ENCODE measurements at places on chromosomes 6 and 20.

DNA sequence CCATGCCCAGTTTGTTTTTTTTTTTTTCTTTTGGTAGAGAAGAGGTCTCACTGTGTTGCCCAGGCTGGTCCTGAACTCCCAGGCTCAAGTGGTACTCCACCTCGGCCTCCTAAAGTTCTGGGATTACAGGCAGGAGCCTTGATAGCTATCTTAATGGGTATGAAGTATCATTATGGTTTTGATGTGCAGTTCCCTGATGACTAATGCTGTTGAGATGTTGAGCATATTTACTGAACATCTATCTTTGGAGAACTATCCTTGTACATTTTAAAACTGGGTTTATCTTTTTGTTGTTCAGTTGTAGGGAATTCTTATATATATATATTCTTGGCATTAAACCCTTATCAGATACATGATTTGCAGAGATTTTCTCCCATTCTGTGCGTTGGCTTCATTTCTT lies 21.4 kb upstream of the MYL9 start:
- no peak for DNase-seq

- no peak for DNase-seq
Observed at GRCh38 chr20:1370548-1371110, 22.2 kb downstream of the FKBP1A start.

- no peak for DNase-seq
Observed at GRCh38 chr6:48664826-48665225, 553.8 kb upstream of the PTCHD4 start.

- DNase-seq: no peak
Observed at GRCh38 chr6:43222418-43223059, 6.7 kb downstream of the DNPH1 start.

DNA sequence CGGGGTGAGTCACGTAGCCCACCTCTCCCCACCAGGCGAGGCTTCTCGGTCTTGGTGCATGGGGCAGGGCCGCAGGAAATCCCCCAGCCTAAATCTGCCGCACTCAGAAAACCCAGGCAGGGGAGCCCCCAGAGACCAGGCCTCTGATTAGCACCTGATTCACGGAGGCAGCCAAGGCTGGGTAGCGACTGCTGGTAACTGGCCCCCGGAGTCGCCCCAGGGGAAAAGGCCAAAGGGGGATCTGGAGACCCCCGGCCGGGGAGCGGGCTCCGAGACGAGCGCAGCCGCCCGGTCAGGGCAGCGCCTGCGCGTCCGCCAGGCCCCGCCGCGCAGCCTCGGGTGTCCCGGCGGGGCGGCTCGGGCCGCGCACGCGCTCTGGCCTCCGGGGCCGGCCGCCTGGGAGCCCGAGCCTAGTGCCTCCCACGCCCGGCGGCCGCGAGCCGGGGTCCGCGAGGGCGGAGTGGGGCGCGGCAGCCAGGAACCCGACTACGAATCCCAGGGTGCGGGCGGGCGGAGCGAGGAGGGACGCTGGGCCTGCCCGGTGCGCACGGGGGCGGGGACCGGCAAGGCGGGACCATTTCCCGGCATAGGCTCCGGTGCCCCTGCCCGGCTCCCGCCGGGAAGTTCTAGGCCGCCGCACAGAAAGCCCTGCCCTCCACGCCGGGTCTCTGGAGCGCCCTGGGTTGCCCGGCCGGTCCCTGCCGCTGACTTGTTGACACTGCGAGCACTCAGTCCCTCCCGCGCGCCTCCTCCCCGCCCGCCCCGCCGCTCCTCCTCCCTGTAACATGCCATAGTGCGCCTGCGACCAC lies at the start of gene DUSP22:
DUSP22 (plus strand) TSS at position 791 of the 809 bp plus-strand sequence. CDS start 53 bp downstream, outside the sequence.
- DNase-seq: peak; percentile 67

GRCh38 chr20:15546525-15547023 lies 1026.7 kb downstream of the KIF16B start:
- DNase-seq: no peak

DNA sequence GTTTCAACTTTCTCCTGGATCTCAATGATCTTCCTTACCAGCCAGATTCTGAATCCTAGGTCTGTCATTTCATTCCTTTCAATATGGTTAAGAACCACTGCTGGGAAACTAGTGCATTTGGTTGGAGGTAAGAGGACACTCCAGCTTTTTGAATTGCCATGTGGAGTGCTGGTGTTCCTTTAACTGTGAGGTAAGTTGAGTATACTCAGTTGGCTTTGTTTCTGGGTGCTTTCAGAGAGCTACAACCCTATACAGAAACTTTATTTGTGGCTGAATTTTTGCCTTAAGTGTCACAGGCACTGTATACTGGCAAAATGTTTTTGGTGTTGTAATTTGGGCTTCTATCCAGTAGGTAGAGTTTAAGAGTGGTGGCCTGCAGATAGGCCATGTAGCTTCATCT lies 175.8 kb downstream of the TBC1D32 start:
- DNase-seq: no peak

- no peak for DNase-seq
Observed at GRCh38 chr6:150720774-150721233, 121.1 kb downstream of the PLEKHG1 start.

DNA sequence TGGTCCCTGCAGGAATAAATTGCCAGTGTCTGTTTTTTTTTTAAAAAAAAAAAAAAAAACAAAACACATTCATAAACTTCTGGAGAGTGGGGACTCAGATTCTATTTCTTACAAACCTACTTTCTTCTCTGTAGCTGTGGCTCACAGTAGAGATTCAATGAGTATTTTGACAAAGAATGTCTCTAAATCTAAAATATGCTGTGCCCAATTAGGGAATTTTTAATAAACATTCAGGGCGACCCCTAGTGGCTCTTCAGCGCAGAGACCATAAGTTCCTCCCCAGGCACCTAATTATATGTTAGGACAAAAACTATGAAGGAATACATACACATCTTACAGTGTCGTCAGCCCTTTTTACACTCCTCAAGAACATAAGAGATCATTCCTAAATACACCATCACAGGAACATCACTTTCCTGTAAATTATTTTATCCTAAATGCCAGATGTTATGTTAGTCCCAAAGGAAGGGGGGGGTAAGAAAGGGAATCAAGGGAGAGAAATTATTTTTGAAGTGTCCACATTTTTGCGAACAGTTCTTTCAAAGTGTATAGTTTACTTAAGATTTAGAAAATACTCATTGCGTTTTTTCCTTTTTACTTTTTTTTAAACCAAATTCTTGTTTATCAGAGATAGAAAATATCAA lies 21.8 kb upstream of the NAA20 start:
- no peak for DNase-seq

- DNase-seq: no peak
Observed at GRCh38 chr20:57148263-57148662, 118.2 kb downstream of the BMP7 start.

DNA sequence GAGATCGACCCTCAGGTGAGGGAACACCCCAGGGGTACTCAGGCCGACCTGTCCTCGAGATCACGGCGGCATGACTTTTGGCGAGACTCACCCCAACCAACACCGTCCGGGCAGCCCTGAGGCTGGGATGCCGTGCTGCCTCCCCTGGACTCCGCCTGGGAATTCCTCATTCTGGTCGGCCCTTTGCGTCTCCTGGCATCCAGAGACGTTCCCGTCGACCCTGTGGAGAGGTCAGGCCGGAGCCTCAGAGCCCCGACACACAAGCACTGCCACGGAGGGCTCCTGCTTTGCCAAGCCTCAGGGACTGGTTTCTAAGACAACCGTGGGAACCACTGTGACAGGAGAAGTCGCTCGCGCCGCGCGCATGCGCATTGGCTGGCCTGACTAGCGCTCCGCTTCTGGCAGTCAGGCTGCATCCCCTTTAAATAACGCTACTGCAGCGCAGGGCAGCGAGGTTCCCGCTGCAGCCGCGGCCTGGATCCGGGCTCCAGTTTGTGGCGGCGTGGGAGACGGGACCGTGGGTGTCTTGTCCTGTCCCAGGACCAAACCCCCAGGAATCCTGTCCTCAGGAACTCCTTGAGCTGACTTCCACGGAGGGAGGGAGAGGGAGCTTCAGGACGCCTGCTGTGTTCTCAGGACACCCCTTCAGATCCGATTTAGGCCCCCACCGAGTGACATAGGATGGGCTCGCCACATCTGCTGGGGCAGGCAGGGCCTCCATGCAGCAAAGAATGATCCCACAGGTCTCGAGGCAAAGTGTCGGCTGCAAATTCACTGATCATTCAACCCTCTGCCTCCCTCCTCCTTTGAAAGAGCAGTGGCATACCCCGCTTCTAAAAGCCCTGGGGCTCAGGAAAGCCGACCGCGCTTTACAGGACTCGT lies 163.2 kb upstream of the ZNF337 start:
- peak; percentile 80 for DNase-seq

GRCh38 chr6:139152892-139153271 lies 18.0 kb downstream of the HECA start:
- no peak for DNase-seq

DNA sequence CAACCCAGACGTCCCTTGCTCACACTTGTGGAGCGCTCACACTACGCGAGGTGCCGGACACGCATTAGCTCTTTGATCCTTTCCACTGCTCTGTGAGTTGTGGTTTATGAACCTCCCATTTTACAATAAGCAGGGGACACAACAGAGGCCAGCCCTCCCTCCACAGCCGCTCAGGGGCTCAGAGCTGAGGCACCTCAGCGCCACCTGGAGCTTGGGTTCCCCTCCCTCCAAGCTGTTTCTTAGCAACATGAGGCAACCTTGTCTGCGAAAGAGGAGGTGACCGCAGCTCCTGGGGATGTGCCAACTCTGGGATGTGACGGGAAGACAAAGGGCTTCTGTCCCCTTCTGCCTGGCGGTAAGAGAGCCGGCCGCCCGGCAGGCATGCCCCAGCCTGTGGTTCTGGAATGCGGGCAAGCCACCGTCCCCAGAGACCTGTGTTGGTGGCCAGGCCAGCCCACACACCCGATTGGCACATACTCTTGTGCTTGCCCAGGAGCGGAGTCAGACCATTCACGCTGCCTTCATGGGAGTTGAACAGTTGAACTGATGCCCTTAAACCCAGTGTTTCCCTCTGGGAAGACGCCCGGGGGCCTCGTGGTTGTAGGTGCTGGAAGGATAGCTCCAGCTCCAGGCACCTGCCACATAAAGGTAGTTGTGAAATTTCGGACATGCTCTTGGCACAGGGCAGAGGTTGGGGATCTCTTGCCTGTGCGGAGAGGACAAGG lies 44.5 kb downstream of the RBM38 start:
- DNase-seq: no peak

GRCh38 chr6:88251301-88251700 lies 85.2 kb upstream of the CNR1 start:
- no peak for DNase-seq

DNA sequence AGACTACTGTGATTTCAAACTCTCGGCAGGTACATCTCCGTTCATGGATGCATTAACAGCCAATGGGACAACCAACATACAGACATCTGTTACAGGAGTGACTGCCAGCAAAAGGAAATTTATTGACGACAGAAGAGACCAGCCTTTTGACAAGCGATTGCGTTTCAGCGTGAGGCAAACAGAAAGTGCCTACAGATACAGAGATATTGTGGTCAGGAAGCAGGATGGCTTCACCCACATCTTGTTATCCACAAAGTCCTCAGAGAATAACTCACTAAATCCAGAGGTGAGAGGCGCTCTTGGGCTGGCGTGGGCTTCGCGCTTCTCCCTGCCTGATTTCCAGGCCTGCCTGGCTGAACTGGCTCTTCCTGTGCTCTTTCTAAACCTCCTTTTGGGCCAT lies 68.4 kb downstream of the RPP40 start:
- DNase-seq: no peak

GRCh38 chr6:22003287-22003686 lies 293.5 kb downstream of the PRL start:
- DNase-seq: no peak

DNA sequence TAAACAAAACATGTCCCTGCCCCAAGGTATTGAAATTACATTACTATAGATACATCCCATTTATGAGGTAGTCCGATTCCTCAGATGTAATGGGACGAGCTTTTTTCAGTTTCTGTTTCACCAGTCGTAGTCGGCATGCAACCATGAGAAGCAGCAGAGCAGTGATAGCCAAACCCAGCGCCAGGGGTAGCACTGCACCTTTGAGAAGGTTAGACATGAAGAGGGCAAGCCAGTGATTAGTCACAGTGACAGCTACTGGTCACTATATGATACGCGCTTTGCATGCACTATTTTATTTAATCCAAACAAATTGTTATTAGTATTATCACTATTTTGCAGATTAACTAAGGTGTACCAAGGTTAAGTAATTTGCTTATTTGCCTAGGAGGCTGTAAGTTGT lies 43.7 kb downstream of the LRP11 start:
- no peak for DNase-seq

DNA sequence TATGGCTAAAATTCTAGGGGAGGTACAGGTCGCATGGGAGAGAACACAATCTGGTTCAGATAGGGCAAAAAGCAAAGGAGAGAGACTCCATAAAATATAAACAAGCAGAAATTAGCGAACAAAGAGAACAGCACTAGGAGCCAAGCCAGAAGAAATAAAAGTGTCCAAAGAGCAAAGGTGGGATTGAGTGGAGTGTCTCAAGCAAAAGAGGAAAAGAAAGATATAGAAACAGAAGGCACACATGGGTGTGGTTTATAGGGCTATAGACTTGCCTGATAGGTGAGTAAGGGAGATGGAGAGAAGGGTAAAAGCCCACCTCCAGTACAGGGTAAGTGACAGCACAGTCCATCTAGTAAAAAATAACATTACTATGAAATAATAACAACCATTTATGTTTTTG lies 36.5 kb upstream of the IRAK1BP1 start:
- no peak for DNase-seq

DNA sequence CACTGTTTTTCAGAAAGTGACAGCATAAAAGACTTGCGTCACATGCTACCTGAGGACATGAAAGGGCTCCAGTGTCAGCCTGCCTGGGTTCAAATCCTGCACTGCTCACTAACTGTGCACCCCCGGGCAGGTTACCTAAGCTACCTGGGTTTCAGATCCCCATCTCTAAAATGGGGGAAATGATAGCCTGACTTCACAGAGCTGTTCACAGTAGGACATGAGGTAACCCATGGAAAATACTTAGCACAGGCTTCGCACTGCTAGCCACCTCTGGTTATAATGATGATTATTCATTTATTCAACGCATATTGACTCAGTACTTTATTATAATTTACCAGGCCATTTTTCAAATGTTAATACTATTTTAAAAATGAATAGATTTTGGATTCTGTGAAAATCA lies 23.0 kb downstream of the TBC1D7 start:
- no peak for DNase-seq

DNA sequence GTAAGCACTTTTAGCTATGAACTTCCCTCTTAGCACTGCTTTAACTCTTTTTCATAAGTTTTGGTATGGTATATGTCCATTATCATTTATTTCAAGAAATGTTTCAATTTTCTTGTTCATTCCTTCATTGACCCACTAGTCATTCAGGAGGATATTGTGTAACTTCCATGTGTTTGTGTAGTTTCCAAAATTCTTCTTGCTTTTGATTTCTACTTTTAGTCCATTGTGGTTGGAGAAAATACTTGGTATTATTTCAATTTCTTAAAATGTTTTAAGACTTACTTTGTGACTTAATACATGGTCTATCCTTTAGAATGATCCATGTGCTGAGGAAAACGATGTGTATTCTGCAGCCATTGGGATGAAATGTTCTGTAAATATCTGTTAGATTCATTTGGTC lies 176.5 kb downstream of the CENPW start:
- DNase-seq: no peak

All from stimulated activated CD4-positive, alpha-beta T cell treated with anti-CD3 and anti-CD28 coated beads, Interleukin-2, amount 100 ng/mL, for 4 hours (primary cell).